ENCODE measurements at places on chromosomes 12 and 14. TPM values are rescaled to one million over a fixed set of nuclear protein-coding genes. Genes with fewer than 3 reads are reported as not detected.
A peak's percentile ranks its signal among the peaks of the same experiment; 100 is the strongest.

TAS2R46 gene
- polyA plus RNA-seq, result 0.10 TPM

KRT86 gene
- polyA plus RNA-seq, result not detected

GRCh38 chr12:117671734-117672133, 297.1 kb downstream of the KSR2 start:
- no peaks in the 10 kb centered on the region for H3K4me1 ChIP-seq
- H3K36me3 ChIP-seq, result no peaks in the 10 kb centered on the region
- peaks cover 3% of the 10 kb centered on the region for H3K27me3 ChIP-seq
- no peak overlapping the region for H3K4me3 ChIP-seq
- DNase-seq, result no peak

- H3K36me3 ChIP-seq, result no peaks in the 10 kb centered on the region
- no peak overlapping the region for H3K4me3 ChIP-seq
- H3K27ac ChIP-seq, result peak overlapping the region; percentile 69
- H3K27me3 ChIP-seq, result no peaks in the 10 kb centered on the region
- H3K4me1 ChIP-seq, result peaks cover 49% of the 10 kb centered on the region
Observed at GRCh38 chr12:57166971-57167371, 19.6 kb upstream of the LRP1-AS start.

TEP1 gene
- polyA plus RNA-seq, result 12.5 TPM

DNA sequence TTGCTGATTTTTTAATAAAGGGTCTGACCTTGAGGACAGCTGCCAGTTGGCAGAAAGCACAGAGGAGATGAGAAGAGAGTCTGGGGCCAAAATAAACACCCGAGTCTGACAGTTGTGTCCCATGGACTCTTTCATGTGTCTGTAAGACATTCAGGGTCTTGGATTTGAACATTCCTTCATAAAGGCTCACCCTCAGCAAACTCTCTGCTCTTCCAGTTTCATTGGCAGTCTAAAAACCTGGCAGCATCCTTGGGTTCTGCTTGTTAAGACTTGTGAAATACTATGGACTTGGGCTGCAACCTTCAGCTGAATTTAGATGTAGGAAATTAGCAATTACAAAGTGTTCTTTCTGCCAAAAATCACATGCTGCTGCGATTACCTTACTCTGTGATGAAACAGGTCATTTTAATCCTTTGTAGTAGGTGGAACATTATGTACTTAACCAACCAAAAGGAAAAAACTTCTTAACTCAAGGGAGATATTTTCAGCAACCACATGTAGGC, 32.0 kb upstream of the LMNTD1 start:
- peaks cover 19% of the 10 kb centered on the region for H3K4me1 ChIP-seq
- peak; percentile 2 for DNase-seq
- H3K4me3 ChIP-seq, result no peak overlapping the region
- no peak overlapping the region for H3K27ac ChIP-seq
- H3K36me3 ChIP-seq, result no peaks in the 10 kb centered on the region

DNA sequence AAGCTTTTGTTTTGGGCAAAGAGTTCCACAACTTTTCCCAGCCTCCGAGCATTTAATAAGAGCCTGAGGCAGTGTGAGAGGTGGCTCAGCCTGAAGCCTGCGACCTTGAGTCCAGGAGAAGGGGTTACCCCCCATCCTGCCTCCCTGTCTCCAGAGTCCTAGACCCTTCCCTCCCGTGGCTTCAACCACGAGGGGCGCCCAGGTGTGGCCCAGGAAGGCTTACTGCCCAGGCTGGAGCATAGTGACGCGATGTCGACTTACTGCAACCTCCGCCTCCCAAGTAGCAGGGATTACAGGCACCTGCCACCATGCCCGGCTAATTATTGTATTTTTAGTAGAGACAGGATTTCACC, 641 bp downstream of the LRRC43 start:
- no peak overlapping the region for H3K4me3 ChIP-seq
- no peaks in the 10 kb centered on the region for H3K36me3 ChIP-seq
- H3K27me3 ChIP-seq, result no peaks in the 10 kb centered on the region
- peaks cover 12% of the 10 kb centered on the region for H3K4me1 ChIP-seq

NANOG gene
- not detected for polyA plus RNA-seq

EEA1 gene
- polyA plus RNA-seq, result 14.3 TPM

- H3K27ac ChIP-seq, result no peak overlapping the region
- DNase-seq, result no peak
- H3K4me1 ChIP-seq, result no peaks in the 10 kb centered on the region
- H3K4me3 ChIP-seq, result no peak overlapping the region
- no peaks in the 10 kb centered on the region for H3K36me3 ChIP-seq
Observed at GRCh38 chr14:88196925-88197324, 126.1 kb downstream of the KCNK10 start.

DNA sequence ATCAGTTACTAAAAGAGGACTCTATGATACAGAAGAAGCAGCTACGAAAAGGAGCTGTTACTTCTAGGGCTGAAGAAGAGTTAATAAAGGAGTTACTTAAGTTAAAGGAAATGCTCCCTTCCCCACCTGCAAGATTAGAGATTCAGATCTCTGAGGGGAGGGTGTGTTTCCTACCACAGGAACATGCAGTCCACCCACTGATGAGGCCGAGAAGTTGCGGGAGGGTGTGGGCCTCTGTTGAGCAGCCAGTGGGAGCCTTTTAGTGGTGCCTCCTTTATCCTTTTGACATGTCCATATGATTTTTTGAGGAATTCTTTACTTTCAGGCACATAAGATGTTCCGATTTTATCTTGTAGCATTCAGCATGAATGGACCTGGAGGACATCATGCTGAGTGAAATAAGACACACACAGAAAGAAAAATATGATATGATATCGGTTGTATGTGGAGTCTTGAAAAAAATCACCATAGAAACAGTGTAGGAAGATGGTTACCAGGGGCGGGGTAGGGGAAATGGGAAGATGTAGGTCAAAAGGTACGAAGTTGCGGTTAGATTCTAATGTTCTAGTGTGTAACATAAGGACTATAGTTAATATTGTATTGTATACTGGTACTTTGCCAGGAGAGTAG, 4.4 kb upstream of the M6PR start:
- H3K27ac ChIP-seq, result no peak overlapping the region
- H3K4me3 ChIP-seq, result no peak overlapping the region
- no peaks in the 10 kb centered on the region for H3K27me3 ChIP-seq

DNA sequence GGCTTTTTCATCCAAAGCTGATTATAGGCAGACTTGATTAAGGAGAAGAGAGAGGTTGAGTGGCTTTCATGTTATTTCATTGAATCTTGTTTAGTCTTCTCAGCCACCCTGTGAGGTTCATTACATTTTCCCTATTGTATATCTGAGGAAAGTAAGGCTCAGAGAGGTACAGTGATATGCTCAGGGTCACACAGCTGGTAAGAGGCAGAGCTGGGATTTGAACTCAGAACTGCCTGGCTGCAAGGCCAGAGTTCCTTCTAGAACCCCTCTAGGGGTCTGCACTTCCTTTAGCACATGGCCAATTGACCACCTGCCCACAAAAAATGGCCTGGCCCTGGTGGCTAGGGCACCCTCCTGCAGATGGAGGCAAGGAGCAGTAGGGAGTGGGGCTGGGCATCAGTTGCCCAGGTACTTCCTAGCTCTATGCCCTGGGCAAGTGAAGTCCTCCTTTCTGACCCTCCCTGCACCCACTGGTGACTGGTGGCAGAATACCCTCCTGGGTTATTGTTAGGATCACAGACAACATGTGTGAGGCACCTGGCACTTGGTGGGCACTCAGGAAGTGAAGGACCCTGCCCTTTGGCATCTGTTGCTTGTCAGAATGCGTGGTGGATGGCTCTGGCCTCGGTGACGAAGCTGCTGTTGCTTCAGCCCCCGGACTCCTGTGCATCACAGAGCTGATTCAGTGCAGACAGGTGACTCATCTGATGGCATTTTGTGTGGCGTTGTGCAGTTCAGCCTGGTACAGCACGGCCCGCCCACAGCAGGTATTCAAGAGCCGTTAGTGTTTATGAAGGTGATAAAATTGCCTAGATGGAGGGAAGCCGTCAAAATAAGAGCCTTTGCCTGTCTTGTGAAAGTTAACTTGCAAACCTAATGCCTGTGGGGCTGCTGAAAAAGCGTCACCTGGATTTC, 115.8 kb downstream of the SLC25A47 start:
- H3K27ac ChIP-seq, result peak overlapping the region; percentile 76
- H3K4me3 ChIP-seq, result no peak overlapping the region
- DNase-seq, result peak; percentile 93
- H3K4me1 ChIP-seq, result peaks cover 24% of the 10 kb centered on the region
- no peaks in the 10 kb centered on the region for H3K36me3 ChIP-seq
- no peaks in the 10 kb centered on the region for H3K27me3 ChIP-seq

- H3K27me3 ChIP-seq, result no peaks in the 10 kb centered on the region
- H3K36me3 ChIP-seq, result no peaks in the 10 kb centered on the region
- no peak for DNase-seq
- H3K4me3 ChIP-seq, result no peak overlapping the region
- no peak overlapping the region for H3K27ac ChIP-seq
Observed at GRCh38 chr14:98633380-98633779, 638.6 kb downstream of the BCL11B start.

- H3K36me3 ChIP-seq, result no peaks in the 10 kb centered on the region
- H3K4me3 ChIP-seq, result no peak overlapping the region
- H3K27me3 ChIP-seq, result no peaks in the 10 kb centered on the region
- DNase-seq, result no peak
Observed at GRCh38 chr12:105336411-105336810, 5.9 kb downstream of the C12orf75 start.

GRCh38 chr12:87924149-87924548, 105.1 kb downstream of the C12orf50 start:
- H3K27me3 ChIP-seq, result no peaks in the 10 kb centered on the region
- H3K27ac ChIP-seq, result no peak overlapping the region
- no peak for DNase-seq
- no peaks in the 10 kb centered on the region for H3K36me3 ChIP-seq

DNA sequence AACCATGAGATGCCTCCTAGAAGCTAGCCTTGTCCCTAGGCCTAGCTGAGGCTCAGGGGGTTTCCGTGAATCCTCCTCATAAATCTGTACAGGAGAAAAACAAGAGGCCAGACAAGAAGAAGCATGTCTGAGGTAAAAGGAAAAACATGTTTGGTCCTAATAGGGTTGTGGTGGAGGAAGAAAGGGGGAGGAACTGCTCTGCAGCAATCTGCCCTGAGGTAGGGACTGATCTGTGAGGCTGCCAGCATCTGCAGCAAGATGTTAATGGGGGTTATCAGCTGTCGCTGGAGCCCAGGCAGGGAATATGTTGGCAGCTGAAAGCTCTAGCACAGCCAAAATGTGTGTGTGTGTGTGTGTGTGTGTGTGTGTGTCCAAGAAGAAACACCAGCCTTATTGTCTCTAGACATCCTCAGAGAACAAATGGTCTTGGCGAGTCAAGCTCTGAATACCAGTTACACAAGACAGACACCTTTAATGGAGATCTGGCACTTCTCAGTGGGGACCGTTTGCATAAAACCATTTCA, 218.5 kb downstream of the NUAK1 start:
- peaks cover 30% of the 10 kb centered on the region for H3K4me1 ChIP-seq
- no peak overlapping the region for H3K4me3 ChIP-seq
- H3K36me3 ChIP-seq, result no peaks in the 10 kb centered on the region
- DNase-seq, result peak; percentile 46

- no peaks in the 10 kb centered on the region for H3K36me3 ChIP-seq
- H3K27ac ChIP-seq, result peak overlapping the region; percentile 74
- no peaks in the 10 kb centered on the region for H3K27me3 ChIP-seq
- H3K4me3 ChIP-seq, result peak overlapping the region; percentile 40
- peaks cover 67% of the 10 kb centered on the region for H3K4me1 ChIP-seq
Observed at GRCh38 chr14:76953311-76953945, 75.1 kb downstream of the IRF2BPL start.

ITFG2 gene
- 9.5 TPM for polyA plus RNA-seq

DNA sequence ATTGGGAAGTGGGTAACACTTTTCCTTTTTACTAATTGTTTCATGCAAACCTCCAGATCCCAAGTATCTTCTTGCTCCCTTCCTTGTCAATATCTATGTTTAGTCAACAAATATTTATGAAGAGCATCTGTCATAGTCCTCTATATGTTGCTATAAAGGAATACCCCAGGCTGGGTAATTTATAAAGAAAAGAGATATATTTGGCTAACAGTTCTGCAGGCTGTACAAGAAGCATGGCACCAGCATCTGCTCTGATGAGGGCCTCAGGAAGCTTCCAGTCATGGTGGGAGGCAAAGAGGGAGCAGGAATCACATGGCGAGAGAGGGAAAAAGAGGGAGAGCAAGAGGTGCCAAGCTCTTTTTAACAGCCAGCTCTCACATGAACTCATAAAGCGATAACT, 4.6 kb downstream of the KIF5A start:
- H3K4me3 ChIP-seq, result no peak overlapping the region
- no peaks in the 10 kb centered on the region for H3K36me3 ChIP-seq
- no peak for DNase-seq
- H3K4me1 ChIP-seq, result no peaks in the 10 kb centered on the region
- peaks cover 14% of the 10 kb centered on the region for H3K27me3 ChIP-seq

B4GALNT3 gene
- polyA plus RNA-seq, result 8.4 TPM

Data from keratinocyte (primary cell).